ENCODE measurements at places on chromosomes 6 and 20.

DNA sequence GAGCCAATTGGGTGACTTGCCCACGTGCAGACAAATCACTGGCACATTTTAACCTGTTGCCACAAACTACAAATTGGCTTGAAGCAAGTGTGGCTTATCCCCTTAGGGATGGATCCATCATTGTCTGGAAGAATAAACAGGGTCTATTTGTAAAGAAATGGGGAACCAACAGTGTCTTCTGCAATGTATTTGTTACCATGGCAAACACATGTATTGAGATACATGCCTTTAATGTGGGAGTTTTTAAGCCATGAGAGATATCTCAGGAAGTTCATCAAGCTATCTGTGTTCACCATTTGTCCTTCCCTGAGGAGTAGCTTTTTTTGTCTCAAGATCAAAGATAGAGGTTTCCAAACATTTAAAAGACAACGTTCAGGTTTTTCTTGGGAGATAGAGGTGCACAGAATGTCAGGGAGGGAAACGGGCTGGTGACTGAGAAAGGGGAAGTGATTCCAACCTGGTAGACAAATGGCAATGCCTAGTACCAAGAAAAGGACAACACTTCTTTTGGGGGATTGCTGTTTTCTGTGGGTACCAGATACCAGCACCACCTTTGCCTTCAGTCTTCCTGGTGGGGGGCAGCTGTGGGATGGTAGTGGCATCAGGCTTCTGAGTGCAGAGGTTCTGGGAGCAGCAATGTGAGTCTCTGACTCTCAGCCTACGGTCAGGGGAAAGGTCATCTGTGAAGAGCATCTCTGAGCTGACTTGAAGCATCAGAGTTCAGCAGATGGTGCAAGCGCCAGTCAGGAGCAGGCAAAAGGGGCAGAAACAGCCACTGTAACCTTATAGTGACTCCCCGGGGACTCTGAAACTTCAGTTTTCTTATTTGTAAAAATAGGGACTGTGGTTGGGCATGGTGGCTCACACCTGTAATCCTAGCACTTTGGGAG is 20.1 kb upstream of the BCAS1 start:
- DNase-seq: no peak

- DNase-seq: no peak
Measured at GRCh38 chr6:108730635-108731515, 117.3 kb upstream of the ARMC2 start.

DNA sequence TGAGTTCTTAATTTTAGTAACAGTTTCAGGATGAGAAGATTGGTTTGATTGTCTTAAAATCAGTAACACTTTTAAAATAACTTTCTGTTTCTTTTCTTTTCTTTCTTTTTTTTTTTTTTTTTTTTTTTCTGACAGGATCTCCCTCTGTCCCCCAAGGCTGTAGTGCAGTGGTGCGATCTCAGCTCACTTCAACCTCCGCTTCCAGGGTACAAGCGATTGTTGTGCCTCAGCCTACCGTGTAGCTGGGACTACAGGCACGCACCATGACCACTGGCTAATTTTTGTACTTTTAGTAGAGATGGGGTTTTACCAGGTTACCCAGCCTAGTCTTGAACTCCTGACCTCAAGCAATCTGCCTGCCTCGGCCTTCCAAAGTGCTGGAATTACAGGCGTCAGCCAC is 33.7 kb upstream of the KCNQ5 start:
- DNase-seq: no peak

GRCh38 chr6:33861722-33862121 is 57.9 kb upstream of the MLN start:
- no peak for DNase-seq

DNA sequence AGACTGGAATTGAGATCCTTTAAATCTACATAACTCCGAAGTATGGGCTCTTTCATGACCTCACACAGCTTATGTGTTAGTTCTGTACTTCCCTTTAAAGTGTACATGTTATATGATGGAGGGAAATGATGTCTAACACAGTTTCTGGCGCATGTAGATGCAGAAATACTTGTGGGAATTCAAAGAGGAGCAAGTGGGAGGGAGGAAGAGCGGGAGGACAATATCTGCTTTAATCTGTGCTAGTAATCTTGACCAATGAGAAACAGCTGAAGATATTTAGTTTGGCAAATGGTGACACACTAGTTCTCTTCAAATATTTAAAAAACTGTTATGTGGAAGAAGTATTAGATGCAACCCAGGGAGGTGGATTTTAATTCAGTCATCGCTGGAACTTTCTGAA is 62.9 kb upstream of the PLEKHG1 start:
- DNase-seq: no peak

DNA sequence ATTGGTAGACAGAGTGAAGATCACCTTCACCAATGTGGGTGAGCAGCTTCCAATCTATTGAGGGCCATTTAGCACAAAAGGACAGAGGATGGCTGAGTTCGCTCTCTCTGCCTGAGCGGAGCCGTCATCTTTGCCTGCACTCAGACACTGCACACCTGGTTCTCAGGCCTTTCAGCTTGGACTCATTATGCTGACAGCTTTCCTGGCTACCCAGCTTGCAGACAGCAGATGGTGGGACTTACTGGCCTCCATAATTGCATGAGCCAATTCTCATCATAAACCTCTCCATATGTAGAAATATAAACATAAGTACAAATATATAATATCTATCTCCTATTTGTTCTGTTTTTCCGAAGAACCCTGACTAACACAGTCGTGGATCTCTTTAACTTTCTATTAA is 13.7 kb downstream of the TBXT start:
- no peak for DNase-seq

- DNase-seq: no peak
Measured at GRCh38 chr6:142297996-142298753, 3.6 kb upstream of the ADGRG6 start.

GRCh38 chr6:8157839-8158238 is 55.5 kb upstream of the EEF1E1 start:
- DNase-seq: no peak

- no peak for DNase-seq
Measured at GRCh38 chr6:108200631-108201030, 34.8 kb downstream of the NR2E1 start.

- no peak for DNase-seq
Measured at GRCh38 chr6:79818471-79818870, 128.9 kb downstream of the ELOVL4 start.

GRCh38 chr6:28634761-28635546 is 109.3 kb downstream of the GPX5 start:
- no peak for DNase-seq

GRCh38 chr6:134813146-134813545 is 136.8 kb downstream of the ALDH8A1 start:
- no peak for DNase-seq

GRCh38 chr20:11755071-11755841 is 162.4 kb upstream of the BTBD3 start:
- DNase-seq: peak; percentile 53

DNA sequence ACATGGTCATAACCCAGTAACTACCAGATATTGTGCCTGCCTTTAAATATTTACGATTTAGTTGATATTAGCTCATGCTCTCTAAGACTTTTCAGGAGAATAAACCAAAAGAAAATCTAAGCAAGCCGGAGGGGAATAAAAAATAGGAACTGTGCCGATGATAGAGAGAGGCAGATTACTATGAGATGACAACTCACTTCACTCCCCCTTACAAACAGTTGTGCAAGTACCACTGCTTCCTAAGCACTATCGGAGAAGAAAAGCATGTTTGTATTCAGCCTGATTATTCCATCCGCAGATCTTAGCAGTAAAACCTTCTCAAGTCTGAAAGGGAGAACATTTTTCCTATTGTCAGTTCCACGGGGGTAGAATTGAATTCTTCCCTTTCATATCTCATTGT is 294.4 kb downstream of the KCNQ5 start:
- no peak for DNase-seq

DNA sequence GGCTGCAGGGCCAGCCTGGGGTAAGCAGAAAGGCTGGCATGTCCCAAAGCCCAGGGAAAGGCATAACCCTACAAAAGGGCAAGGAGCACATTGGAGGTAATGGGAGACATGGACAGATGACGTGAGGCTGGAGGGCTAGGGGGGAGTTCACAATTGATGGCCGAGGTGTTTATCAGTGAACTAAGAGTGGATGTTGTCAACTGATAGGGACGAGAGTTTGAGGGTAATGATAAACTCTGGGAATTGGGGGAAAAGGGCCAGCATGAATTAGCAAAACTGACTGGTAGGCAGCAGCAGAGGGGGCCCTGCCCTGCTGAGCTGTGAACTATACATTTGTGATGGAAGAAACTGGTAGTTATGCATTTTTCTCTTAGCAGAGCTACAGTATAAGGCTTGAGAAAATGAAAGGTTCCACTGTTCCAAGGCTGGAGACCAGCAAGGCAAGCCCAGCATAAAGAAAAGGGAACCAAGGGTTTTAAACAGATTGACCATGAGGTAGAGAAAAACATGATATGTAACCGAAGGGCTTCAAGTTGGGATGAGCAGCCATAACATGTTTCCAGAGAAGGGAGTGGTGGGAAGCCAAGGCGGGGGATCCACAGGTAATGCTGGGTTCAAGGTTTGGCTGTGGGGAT is 98.1 kb upstream of the MLN start:
- no peak for DNase-seq

Data from ureter (tissue), 1 donor.